ENCODE measurements at places on chromosomes 3 and 15.

DNA sequence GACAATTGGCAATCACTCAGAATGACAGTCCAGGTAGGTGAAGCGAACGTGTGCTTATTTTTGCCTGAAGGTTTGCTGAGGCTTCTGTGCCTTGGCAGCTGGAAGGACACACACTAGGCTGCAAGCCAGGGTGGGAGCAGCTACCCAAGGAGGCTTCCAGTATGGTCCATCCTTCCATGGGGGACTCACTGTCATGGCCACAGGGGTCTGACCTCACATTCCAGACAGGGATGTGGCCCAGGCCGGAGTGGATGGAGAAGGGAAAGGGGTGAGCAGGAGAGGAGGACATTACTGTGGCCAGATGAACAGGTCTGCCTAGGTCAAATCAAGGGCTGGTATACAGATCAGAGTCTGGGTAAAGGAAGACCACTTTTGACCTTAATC is 247.7 kb downstream of the ADAMTS17 start:
- no peak for DNase-seq

DNA sequence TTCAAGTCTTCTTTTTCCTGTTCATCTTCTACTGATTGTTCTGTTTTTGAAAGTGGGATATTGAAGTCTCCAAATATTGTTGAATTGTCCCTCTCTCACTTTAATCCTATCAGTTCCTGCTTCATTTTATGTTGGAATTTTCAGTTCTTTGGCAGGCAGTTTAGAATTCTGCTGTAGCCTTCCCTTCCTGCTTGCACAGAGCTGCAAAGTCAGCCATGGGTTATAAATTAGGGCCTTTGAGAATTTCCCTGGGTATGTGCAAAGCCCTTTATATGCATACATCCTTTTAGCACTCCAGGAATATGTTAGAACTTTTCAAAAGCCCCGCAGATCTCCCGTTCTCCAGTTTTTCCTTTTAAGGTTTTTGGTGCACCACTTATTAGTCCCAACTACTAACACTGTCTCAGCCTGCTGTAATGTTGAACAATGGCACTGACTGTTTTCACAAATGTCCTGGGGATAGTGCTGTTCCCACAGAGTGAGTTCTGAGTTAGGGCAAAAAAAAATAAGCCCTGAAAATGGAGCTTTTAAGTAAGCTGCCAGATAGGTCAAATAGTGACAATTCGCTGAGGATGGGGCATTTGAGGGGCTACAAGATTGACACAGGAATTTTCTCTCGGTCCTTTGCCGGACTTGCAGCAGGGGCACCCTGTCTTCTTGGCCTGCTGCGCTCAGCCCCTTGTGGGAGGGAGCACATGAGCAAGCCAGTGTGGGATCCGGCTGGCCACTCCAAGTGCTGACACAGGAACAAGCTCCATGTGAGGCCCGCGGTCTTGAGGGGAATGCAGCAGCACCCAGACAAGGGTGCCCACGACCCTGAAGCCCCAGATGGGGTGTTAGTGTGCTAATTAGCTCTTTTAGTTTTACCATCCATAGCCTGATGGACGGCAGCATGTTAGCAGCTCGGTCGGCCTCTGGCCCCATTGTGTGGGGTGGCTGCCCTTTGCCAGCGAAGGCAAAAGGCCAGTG is 96.0 kb downstream of the VPS8 start:
- no peak for DNase-seq

DNA sequence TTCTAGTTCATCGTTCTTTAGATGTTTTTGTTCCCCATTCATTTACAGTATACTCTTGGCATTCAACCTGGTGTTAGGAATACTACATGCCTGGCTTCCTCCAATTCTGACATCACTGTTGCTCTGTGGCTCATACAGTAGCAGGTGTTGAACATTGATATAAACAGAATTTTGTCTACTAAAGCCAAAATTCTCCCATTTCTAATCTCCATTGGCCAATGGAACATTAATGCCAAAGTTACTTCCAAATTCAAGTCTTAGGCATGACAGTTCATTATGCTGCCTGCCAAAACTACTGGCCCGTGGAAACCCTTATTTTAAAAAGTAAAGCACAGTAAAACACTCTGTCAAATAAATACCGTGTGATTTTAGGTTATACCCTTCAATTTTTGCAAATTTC is 368.0 kb downstream of the NAALADL2 start:
- no peak for DNase-seq

GRCh38 chr15:49145651-49146609 is 9.5 kb downstream of the COPS2 start:
- DNase-seq: no peak

All from stimulated activated naive CD8-positive, alpha-beta T cell treated with anti-CD3 and anti-CD28 coated beads, Interleukin-15, amount 100 ng/mL, for 72 hours (primary cell).